Omental fat pad (tissue), 4 donors: ENCODE measurements at places on chromosomes 12 and 14.

DNA sequence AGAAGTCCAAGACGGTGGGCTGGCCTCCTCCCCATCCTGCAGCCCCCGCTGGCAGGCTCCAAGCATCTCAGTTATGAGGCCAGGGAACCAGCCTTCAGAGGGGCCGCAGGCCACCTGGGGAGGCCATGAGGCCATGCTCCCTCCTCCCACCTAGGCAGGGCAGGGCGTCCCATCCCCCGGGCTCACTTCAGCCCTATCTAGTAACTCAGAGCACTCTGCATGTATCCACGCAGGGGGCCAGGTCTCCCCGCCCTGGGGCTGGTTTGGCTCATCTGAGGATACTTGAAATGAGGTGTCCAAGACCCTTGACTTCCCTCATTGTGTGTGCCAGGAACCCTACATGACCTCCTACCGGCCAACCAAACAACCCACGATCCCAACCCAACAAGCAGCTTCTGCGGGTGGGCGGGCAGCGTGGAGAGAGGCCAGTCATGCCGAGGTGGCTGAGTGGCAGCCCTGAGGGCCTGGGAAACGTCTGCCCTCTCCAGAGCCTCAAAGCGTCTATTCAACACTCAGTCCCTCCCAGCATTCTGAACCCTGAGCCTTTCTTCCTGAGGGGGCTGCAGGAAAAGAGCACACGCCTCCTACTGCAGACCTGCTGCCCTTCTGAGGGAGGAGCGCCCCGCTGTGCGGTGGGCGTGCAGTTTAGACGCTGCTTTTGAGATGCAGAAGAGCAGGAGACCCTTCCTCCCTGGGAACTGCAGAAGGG is 16.8 kb downstream of the ISCA2 start:
- no peak for DNase-seq

DNA sequence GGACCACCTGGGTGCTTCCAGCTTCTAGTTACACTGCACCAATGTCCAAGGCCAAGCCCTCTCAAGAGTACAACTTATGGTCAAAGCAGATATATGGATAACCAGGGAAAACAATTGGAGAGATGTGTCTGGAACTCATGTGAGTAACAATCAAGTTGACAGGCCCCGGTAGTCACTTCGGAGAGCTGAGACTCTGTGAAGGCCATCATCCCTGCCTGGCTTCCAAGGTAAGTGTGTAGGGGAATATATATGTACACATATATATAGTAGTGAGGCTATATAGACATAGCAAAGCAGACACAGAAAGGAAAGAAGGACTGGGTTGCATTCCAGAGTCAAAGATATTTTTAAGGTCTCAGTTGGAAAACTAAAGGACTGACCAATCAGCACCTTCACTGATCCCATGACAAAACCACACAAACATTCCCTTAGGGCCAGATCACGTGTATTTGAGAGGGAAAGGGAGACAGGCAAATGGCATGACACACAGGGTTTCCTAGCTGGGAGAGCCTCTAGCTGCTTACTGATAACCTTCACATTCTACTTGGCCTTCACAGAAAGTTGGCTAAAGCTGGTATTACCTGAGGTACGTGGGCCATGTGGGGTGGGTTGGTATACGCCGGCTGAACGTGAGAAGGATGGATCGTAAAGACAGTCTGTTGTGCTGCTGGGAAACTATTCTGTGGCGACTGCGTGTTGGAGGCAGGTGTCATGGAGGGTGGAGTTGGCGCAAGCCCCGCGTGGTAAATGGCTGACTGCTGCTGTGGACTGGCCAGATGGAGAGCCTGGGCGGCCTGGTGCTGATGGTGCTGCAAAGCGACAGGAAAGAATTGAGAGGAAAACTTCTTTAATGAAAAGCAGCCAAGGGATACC is 50.0 kb downstream of the SH2B3 start:
- no peak for DNase-seq

DNA sequence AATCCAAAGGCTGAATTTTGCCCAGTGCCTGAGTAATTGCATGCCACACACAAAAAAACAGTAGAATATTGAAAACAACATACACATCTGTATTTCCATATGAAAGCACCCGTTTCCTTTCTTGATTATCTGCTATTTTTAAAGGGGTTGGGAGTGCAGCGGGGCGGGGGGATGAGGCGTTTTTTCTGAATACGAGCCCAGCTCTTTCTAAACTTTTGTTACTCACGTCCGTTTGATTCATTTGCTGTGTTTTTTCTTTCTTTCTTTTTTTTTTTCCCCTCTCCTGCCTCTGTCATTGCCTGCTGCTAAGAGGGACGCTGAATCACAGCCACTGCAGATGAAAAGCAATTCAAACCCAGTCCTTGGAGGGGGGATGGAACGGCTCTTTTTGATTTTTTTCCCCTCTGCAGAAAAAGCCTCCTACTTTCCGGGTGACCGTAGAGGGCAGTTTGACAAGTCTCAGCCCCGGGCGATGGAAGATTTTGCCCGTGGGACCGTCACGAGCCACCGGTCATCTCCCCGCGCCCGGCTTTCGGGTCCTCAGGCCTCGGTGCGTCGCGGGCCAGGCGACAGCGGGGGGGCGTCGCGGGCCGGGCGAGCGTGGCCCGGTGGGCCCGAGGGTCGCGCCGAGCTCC is 572 bp upstream of the RASSF8 start:
- no peak for DNase-seq

DNA sequence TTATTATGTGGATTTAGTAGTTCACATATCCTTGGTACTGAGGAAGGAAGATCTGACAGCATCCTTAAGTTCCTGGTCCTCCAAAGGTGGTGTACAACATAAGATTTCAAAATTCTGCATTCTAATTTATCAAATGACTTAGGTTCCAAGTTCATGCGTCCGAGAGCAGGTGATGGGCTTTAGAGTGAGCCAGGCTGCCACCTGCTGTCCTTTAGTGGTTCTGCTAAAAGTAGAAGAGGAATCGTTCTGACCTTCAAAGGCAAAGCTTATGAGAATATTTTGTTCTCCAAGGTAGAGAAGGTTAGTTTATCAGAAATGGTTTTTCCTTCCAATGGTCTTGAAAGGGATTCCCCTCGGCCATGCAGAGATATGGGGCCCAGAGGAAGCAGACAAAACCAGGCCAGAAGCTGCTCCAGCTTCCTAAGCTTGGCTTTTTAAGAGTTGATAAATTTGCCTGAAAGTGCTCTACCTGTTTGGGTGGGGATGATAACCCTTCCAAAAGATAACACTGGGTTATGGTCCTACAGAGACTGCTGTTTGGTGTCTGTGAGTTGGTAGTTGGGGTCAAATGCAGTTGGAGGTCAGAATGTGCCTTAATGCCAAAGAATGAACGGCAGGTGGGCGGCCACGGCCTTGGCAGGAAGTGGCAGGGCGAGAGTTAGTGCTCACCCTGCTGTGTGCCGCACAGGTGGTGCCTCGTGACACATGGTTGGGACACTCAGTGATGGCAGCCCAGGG is 29.1 kb upstream of the LRTM2 start:
- no peak for DNase-seq

- DNase-seq, result no peak
Observed at GRCh38 chr14:105528586-105529318, 2.4 kb downstream of the TMEM121 start.
